ENCODE measurements at places on chromosomes 4 and X.

GRCh38 chr4:64940698-64941097 is 531.4 kb upstream of the TECRL start:
- peak; percentile 8 for DNase-seq

DNA sequence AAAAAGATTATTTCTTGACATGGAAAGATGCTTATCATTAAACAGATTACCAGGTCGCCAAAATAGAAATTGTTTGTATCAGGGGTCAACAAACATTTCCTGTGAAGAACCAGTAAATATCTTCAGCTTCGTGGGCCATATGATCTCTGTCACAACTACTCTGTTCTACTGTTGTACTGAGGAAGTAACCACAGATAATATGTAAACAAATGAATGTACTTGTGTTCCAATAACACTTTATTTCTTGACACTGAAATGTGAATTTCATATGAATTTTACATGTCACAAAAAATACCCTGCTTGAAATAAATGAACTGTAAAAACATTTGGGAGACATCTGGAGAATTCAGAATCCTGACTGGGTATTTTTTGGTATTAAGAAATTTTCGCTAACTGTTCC is 4.7 kb upstream of the FHL1 start:
- no peak for DNase-seq

GRCh38 chrX:37763400-37763799 is 16.5 kb upstream of the CYBB start:
- DNase-seq, result no peak

DNA sequence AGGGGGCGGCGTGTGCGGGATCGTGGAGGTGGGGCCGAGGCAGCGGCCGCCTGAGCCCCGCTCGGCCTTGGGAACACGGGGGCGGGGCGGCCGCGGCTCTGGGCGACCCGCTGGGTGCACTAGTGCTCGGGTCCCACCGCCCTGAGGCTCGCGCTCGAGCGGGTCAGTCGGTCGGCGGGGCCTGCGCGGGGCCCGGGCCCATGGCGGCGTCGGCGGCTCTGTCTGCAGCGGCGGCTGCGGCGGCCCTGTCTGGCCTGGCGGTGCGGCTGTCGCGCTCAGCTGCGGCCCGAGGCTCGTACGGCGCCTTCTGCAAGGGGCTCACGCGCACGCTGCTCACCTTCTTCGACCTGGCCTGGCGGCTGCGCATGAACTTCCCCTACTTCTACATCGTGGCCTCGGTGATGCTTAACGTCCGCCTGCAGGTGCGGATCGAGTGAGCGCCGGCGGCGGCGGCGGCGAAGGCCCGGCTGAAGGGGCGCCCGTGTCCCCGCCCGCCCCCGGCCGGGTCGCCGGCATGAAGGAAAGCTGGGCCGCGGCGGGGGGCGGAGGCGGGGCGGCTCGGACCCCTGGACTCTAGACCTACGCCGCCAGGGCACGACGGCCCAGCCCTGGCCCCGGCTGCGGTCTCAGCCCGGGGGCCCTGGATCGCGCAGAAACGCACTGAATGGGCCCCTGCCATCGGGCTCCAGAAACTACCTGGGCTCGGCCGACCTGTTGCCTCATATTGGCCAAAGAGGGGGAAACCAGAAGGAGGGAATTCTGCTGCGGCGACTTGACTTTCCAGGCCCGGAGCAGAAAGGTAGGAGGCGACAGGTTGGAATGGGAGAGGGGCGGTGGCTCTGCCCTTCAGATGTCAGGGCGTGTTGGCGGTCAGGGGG is at the start of gene SMIM10L2A:
Gene SMIM10L2A (plus strand): TSS at position 13 of the 878 bp plus-strand sequence. CDS start 188 bp downstream, at position 201.
- DNase-seq, result no peak

DNA sequence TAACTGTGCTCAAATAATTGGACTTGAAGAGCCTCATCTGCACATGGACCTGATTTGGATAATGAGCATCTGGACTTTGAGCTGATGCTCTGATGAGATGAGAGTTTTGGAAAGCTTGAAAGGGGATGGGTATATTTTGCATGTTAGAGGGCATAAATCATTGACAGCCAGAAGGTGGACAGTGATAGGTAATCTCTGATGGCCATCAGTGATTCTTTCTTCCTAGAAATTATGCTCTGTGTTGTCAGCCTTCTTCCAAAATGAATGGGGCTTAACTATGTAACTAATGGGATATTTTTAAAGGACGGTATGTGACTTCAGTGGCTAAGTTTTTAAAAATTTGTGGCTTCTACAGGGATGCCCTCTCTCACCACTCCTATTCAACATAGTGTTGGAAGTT is 334.0 kb downstream of the PTTG2 start:
- no peak for DNase-seq

DNA sequence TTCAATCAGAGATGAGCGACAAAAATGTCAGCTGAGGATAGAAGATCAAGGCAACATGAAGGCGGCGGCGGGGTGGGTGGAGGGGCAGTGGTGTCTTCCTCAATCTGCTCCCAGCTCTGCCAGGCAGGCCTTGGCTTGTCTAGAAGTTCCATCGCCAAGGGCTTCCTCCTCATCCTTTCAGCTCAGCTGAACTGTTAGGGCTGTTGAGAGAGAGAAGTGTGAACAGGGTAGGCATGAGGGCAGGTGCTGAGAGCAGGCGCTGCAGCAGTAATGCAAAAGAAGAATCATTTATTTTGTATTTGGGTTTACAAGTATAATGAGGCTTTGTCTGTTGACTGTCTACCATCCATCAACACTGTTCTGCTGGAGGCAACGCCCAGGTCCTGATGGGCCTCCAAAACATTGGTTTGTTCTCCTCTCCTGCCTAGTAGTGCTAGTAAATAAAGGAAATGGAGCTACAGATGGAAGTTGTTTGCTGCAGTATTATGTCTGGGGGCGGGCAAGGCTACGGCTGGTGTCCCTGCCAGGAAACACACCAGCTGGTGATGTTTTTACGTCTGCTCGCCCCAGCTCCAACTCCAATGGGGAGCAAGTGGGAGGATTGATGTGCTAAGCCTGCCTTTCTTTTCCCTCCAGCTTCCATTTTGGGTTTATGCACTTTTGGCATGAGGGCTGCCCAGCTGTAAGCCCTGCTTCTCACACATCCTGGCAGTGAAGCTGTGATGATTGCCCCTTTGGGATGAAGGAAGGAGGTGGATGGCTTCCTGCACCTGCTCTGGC is 139.4 kb upstream of the BOD1L1 start:
- no peak for DNase-seq

DNA sequence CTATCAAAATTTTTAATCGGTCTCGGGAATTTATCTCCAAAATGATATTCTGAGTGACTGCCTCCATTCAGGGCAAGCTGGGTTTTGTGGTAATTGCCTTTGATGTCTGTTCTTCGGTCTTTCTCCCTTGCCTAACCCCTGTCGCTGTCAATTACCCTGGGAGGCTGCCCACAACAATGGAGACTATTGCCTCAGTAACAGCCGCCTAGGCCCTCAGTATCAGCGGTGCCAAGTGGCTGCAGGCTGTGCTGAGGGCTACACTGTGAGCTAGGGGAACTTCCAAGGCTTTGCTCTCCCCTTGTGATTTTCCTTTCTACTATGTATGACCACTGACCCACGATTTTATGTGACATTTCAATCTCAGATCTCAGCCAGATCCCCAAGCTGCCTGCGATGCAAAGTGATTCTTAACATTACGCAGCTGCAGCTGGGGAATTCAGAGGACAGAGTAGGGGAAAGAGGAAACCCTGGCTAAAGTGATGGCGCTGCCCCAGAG is 36.3 kb upstream of the REST start:
- no peak for DNase-seq

DNA sequence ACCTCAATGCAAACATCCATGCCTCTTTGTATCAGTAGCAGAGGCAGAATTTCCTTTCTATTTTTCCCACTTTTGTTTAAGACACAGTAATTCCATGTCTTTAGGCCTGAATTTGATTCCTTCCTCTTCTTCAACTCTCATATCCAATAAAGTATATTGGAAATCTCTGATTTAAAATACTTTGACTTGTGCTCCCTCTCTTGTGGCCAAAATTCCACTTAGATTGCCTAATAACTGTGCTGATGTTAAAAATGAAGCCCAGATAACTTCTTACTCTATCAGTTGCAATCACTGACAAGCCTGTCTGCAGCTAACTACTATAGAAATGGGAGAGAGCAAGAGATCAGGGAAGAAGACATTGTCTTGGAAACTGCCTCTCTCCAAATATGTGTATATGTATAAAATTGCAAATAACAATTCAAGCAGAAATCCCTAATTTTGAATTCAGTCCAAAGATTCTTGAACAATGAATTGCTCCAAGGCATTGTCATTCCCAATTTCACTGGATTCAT is 163.5 kb upstream of the SPIN4 start:
- DNase-seq, result no peak

DNA sequence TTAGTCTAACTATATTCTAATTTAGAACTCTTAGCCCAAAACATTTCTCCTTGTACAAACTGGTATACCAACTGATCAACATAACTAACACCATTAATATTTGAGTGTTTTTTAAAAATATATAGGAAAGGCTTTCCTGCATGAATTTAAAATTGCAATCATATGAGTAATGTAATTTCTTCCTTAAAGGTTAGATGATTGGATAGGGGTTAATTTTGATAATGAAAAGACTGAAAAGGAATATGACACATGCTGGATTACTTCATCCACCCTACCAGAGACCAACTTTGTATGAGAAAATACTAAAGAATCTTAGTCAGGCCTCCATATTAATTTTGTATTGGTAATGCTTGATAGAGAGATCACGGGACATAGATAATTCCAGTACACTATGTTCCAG is 25.1 kb upstream of the PLS3 start:
- no peak for DNase-seq

GRCh38 chr4:155675709-155676429 is 9.2 kb downstream of the GUCY1A1 start:
- DNase-seq, result no peak

GRCh38 chr4:673349-674091 is 556 bp downstream of the ATP5ME start:
- DNase-seq, result no peak

- no peak for DNase-seq
Measured at GRCh38 chr4:139085141-139085540, 69.6 kb downstream of the NOCT start.

GRCh38 chrX:119573840-119574393 is 446 bp upstream of the UBE2A start:
- no peak for DNase-seq

DNA sequence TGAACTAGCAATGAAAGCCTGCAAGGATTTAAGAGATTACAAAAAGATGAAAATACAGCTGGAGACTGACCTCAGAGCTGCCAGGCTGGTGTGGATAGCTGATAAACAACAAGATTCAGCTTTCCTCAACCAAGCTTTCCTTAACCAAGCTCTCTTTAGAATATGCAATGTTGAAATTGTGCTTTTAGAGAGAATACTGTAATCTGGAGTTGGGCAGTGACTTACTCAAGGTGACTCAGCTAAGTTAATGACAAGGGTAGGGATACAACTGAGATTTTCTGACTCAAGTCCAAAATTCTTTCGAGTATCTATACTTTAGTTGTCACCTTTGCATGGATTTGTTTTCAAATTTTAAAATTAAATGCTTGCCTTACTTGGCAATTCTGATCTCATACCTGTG is 98.0 kb downstream of the AMMECR1 start:
- no peak for DNase-seq

GRCh38 chrX:105241056-105241455 is 20.6 kb upstream of the TEX13A start:
- DNase-seq, result no peak

DNA sequence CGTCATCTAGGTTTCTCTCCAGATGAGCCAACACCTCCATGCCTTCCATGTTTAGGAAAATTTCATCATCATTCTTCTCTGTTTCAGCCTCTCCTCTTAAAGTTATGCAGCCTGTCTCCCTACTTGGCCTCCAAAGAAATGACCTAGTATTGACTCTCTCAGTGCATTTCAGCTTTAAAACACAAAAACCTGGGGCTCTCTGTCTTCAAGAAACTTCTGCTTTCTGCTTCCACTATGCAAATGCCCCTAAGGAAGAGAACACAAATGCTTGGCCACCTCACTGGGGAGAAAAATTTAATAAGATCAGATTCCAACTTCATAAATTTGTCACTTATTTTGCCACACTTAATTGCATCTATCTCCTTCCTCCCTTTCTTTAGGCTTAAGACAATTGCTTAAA is 93.3 kb downstream of the GPRIN3 start:
- no peak for DNase-seq

DNA sequence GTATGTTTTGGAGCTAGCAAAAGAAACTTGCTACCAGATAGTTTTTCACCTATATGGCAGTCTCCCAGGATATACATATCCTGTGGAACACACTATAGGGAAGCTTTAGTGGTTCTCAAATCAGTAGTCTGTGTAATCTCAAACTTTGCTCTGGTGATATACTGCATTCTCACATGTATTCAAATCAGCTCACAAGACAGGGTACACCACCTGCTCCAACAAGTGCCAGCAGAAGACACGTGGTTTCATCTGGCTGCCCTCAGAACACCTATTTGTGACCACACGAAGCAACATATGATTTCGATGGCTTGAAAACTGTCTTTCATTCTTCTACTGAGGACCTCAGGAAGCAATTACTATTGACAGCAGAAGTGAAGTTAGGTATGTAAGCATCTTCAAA is 37.7 kb downstream of the BCLAF3 start:
- DNase-seq, result no peak

All from skeletal muscle cell (primary cell).